ENCODE measurements at places on chromosomes 3 and 15.

- no peak for DNase-seq
Measured at GRCh38 chr3:18900994-18901393, 247.3 kb upstream of the KCNH8 start.

DNA sequence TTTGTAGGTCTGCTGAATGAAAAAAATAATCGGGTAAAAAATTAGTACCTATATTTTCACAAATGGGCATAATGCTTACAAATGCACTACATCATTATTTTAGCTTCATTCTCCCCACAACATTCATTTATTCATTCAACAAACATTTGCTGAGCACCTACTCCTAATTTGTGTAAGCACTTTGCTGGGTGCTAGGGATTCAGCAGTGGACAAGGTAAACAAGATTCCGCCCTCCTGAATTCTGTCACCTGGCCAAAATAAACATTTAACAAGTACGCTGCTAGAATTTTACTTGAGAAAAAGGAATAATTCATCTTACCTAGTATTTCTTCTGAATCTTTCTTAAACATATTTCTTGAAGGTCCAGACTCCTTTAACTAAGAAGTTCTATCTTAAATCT, 72.1 kb downstream of the TIGIT start:
- DNase-seq, result no peak

GRCh38 chr3:66572938-66573710, 72.3 kb upstream of the LRIG1 start:
- DNase-seq, result no peak

GRCh38 chr15:46343196-46343935, 708.5 kb downstream of the SQOR start:
- DNase-seq, result no peak

GRCh38 chr15:69536726-69537512, 84.3 kb downstream of the RPLP1 start:
- no peak for DNase-seq

DNA sequence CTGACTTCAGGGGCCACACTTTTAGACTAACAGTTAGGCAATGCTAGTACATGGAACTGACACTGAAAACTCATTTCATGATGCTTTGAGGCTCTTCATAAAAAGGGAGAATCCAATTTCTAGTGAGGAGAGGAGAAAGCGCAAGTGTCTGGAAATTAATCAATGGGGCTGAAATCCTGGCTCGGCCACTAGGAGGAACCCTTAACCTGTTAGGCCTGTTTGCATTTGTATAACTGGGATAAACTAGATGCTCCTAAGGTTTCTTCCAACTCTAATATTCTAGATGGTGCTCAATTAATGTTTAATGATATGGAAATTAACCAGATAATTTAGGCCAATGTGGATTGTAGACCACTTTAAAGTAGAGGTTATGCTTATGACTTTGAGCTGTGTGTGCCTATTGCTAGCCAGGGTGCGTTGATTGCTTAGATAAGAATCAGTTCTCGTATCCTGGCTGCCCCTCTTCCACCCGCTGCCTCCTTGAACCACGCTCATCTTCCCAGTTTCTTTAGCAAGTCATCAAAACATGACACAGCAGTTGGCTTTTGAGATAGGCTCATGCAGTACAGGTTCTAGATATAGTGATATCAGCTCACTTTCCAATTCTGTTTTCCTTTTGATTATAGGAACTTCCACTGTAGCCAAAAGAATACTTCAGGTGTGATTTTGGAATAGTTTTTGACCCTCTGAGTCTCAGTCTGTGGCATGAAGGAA, 16.8 kb upstream of the CRBN start:
- DNase-seq, result peak; percentile 2

GRCh38 chr3:10437272-10437994, 68.0 kb downstream of the ATP2B2 start:
- no peak for DNase-seq

DNA sequence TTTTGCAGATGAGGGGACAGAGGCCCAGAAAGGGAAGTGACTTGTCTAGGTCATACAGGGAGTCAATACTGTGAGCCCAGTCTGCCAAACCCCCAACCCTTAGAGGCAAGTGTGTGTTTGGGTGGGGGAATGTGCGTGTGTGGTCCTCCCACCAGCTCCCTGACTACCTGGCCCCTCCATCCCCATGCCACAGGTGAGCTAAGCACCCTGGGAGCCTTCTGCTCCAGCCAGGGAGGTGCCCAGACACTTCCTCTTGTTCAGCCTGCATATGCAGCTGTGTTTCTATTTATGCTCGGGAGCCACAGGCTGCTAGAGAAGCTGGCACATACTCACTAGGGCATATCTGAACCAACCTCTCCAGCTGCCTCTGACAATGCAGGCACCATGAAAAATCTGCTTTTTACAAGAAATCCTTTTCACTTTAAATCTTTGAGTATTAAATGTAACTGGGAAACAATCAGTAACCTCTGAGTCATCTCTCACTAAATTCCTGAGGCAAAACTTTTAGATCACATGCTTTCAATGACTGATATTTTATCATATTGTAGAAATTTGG, 20.7 kb downstream of the TBC1D2B start:
- no peak for DNase-seq

GRCh38 chr15:85394554-85395333, 14.3 kb downstream of the AKAP13 start:
- DNase-seq, result no peak

- DNase-seq, result no peak
Measured at GRCh38 chr3:176174060-176174459, 1023.2 kb downstream of the TBL1XR1 start.

- DNase-seq, result no peak
Measured at GRCh38 chr3:152193673-152194267, 75.0 kb upstream of the MBNL1 start.

DNA sequence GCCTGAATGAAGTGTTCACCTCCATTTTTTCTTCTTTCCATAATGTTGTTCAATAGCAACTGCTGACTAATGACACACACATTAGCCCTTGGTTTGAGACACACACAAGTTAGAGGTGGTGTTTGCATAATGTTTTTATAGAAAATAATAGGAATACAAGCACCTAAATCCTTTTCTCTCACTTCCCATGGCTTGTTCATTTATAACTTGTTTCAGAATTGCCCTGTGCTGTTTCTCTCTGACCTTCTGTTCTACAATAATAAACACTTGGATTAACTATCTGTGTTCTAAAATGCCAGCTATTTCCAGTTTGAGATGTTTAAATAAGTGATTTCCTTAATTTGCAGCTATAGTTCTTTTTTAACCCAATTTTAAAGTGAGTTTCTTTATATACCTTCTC, 525.1 kb upstream of the ROBO2 start:
- DNase-seq, result no peak

All from NCI-H510A treated with DMSO at 0.1 percent for 48 hours (cell line).